ENCODE measurements at places on chromosomes 2 and 18. TPM values are rescaled to one million over a fixed set of nuclear protein-coding genes. Genes with fewer than 3 reads are reported as not detected.

C2orf66 gene
- polyA plus RNA-seq = 0.44 TPM

DNA sequence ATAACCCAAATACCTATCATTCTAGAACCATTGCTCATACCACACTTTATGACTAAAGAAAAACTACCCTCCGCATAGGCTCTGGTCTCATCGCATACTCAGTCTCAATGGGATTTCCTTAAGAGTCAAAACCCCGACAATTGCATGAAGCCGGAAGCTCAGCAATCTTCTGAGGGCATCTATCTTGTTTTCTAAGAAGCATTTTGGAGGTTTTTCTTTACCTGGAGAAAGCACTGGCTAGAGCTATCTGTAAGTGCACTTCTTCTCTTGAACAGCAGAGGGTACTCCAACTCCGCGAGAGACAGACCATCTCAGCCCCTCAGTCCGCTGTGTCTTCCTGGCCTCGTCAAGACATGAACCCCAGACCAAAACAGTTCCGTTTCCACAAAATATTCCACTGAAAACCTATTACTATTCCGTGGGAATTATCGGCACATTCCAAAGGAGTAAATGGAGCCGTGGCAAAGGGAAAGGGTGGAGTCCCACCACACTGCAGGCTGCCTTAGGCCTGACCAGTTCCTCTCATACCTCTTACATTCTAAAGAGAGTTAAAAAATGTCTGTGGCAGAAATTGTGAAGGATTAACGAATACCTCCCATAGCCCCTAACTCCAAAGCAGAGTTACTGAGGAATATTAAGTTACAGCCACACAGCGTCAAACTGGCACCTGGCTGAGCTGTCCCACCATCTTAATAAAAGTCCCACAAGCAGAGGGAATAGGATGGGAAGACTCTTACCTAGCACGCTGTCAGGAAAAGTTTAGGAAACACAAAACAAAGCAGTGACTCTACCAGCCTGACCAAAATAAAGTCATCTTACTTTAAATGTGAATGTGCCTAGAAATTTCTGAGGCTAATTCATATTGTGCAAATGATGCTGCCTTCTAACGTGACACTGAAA lies 325.6 kb upstream of the VRK2 start:
- DNase-seq = peak; percentile 14

GRCh38 chr2:196309691-196310090 lies 138.3 kb upstream of the STK17B start:
- DNase-seq = no peak

- no peak for DNase-seq
These were observed 42.4 kb downstream of the SLC14A2 start for GRCh38 chr18:45657357-45658335.
